ENCODE measurements at places on chromosomes 2 and 18.

GRCh38 chr2:137000811-137001210 lies 235.5 kb downstream of the THSD7B start:
- no peak overlapping the region for H3K27ac ChIP-seq
- H3K36me3 ChIP-seq = no peaks in the 10 kb centered on the region
- no peaks in the 10 kb centered on the region for H3K4me1 ChIP-seq
- no peaks in the 10 kb centered on the region for H3K27me3 ChIP-seq

DNA sequence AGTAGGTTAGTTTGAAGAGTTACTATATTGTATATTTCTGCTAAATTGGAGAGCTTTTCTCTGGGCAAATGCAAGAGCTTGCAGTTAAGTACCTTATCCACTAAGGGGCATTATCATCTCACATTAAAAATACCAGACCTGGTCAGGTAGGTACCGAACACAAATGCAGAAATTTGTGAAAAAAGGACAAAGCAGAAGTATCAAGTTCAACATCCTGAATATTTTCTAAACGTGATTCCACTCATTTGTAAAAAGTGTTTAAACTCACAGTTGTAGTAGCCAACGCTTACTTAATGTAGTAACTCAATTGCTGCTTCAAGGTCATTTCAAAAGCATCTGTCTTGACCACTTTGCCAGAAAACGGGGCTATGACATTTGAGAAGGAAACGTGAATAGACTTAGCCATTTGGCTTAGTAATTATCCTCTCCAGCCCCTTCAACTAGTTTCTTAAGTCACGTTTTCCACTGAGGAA lies 52.1 kb downstream of the CYRIA start:
- H3K36me3 ChIP-seq = no peaks in the 10 kb centered on the region
- no peak overlapping the region for H3K27ac ChIP-seq
- no peak overlapping the region for H3K4me3 ChIP-seq
- no peaks in the 10 kb centered on the region for H3K27me3 ChIP-seq
- H3K4me1 ChIP-seq = no peaks in the 10 kb centered on the region

DNA sequence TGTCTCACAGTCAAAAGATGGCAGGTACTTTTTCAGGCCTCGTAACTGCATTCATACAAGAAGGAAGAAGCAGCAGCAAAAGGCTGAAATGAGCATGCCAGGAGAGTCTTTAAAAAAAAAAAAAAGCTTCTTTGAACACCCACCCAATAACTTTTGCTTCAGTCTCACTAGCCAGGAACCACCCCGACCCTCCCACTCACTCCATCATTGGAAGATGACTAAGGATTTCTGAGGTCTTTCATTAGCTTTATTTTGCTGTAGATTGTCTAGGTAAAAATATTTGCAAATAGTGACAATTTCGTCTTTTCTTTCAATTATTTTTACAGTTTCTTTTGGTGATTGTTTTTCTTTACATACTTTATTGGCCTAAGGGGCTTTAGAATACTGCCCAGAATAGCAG lies 37.9 kb downstream of the RBBP8 start:
- H3K4me1 ChIP-seq = no peaks in the 10 kb centered on the region
- H3K27ac ChIP-seq = no peak overlapping the region
- H3K36me3 ChIP-seq = peaks cover 83% of the 10 kb centered on the region
- no peaks in the 10 kb centered on the region for H3K27me3 ChIP-seq
- DNase-seq = no peak
- H3K4me3 ChIP-seq = no peak overlapping the region

- no peak overlapping the region for H3K4me3 ChIP-seq
- no peaks in the 10 kb centered on the region for H3K27me3 ChIP-seq
- no peaks in the 10 kb centered on the region for H3K4me1 ChIP-seq
- H3K36me3 ChIP-seq = no peaks in the 10 kb centered on the region
Observed at GRCh38 chr2:198191651-198192050, 387.3 kb downstream of the PLCL1 start.

DNA sequence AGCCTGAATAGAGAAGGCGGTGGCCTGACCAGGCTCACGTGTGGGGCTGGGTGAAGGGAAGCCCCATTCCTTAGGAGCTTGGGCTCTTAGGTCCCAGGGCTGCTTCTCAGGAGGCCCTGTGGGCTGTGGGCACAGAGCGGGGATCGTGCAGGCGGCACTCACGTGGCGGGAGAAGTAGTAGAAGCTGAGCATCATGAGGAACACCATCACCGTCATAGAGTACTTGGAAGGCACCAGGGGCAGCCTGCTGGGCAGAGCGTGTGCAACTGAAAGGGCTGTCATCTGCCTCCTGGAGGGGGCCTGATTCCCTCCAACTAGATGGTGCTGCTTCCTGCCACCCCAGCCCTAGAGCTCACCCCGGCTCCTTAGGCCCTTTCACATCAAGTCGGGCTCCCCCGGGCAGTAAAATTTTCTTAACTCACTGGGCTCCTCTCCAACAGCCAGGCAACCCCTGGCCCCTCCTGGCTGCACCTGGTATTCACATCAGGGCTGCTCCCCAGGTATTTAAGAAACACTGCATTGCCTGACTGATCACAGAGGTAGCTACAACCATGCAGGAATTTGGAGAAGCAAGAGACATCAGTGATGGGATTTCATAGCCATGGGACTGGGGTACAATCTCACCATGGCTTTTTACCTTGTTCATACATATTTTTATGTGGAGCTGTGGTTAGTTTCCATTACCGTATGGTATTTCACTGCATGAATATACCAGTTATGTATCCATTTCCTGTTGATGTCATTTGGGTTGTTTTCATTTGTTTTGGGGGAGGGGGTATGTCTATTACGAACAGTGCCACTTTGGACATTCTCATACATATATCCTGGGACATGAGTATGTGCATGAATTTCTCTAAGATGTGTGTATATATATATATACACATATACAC lies 32.9 kb downstream of the CENPO start:
- no peak for DNase-seq
- H3K4me3 ChIP-seq = no peak overlapping the region
- peaks cover 43% of the 10 kb centered on the region for H3K36me3 ChIP-seq
- peaks cover 7% of the 10 kb centered on the region for H3K4me1 ChIP-seq
- H3K27ac ChIP-seq = peak overlapping the region; percentile 35
- H3K27me3 ChIP-seq = no peaks in the 10 kb centered on the region

- DNase-seq = no peak
- H3K27ac ChIP-seq = no peak overlapping the region
- no peaks in the 10 kb centered on the region for H3K36me3 ChIP-seq
- H3K4me1 ChIP-seq = peaks cover 12% of the 10 kb centered on the region
- H3K4me3 ChIP-seq = no peak overlapping the region
Observed at GRCh38 chr2:25109822-25110221, 58.6 kb downstream of the POMC start.

DNA sequence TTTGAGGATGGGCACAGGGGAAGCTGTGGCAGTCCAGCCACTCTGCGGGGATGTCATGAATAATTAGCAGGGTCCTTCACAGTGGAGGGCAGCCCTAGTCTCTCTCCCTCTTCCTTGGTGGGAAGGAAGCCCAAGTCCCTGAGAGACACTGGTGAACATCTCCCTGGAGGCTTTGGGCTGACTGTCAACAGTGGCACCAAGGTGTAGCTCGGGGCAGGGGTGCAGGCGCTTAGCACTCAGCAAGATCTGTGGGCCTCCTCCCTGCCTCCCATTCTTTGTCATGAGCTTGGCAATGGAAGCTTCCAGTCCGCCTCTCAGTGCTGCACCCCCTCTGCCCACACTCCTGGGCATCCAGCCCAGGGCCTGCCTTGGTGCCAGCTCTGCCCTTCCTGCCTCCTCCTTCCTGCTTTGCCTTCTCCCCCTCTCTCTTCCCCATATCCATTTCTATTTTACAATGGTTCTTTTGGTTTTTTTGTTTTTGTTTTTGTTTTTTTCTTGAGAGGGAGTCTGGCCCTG lies 59.4 kb downstream of the STEAP3 start:
- H3K27ac ChIP-seq = no peak overlapping the region
- no peak overlapping the region for H3K4me3 ChIP-seq
- H3K36me3 ChIP-seq = no peaks in the 10 kb centered on the region
- no peaks in the 10 kb centered on the region for H3K27me3 ChIP-seq
- no peak for DNase-seq

DNA sequence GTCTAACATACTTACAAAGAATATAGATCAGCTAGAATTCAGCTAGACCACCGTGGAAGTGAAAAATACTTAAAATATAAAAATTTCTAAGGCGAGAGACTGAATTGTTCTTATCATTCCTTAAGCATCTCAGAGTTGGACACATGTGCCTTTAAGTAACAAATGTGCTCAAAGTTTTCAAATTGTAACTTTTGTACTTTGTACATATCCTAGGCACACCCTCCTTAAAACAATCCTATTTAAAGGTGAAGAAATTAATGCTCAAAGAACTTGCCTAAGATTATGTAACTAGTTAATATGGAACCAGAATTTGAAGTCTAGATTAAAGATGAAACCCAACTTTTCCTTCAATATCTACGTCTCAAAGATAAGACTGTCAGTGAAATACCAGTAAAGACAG lies 74.1 kb downstream of the EML4 start:
- no peak overlapping the region for H3K27ac ChIP-seq
- H3K36me3 ChIP-seq = peaks cover 8% of the 10 kb centered on the region
- no peaks in the 10 kb centered on the region for H3K27me3 ChIP-seq

DNA sequence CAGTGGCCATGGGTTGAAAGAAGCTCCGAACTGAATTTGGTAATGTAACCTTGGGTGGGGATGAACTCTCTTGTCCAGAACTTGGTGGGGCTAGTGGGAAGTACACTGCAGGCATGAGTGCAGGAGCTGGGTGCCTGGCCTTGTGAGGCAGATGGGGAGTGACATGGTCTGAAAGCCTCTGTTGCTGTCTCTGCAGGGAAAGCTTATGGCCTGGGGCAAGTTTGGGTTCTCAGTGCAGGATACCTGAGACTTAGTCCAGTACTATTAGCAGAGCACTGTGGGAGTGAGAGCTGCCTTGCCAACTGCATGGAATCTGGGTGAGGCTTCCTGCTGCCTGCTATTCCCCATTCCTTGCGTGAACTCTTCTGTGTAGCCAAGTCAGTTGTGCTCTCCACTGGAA lies 1620.9 kb upstream of the NXPH2 start:
- H3K4me3 ChIP-seq = no peak overlapping the region
- H3K27ac ChIP-seq = no peak overlapping the region
- H3K36me3 ChIP-seq = no peaks in the 10 kb centered on the region

- no peaks in the 10 kb centered on the region for H3K4me1 ChIP-seq
- DNase-seq = no peak
- no peaks in the 10 kb centered on the region for H3K27me3 ChIP-seq
- H3K36me3 ChIP-seq = peaks cover 95% of the 10 kb centered on the region
- H3K4me3 ChIP-seq = no peak overlapping the region
Observed at GRCh38 chr2:233288663-233289062, 19.0 kb upstream of the SAG start.

- H3K27ac ChIP-seq = peak overlapping the region; percentile 50
- H3K4me3 ChIP-seq = no peak overlapping the region
Observed at GRCh38 chr2:178279142-178279541, 84.8 kb downstream of the OSBPL6 start.

- peaks cover 20% of the 10 kb centered on the region for H3K4me1 ChIP-seq
- no peak overlapping the region for H3K4me3 ChIP-seq
- no peak for DNase-seq
- no peaks in the 10 kb centered on the region for H3K36me3 ChIP-seq
- H3K27ac ChIP-seq = no peak overlapping the region
Observed at GRCh38 chr18:80181642-80182461, 65.5 kb downstream of the PARD6G start.

GRCh38 chr2:179995741-179996515 lies 11.2 kb downstream of the CWC22 start:
- no peaks in the 10 kb centered on the region for H3K4me1 ChIP-seq
- no peaks in the 10 kb centered on the region for H3K27me3 ChIP-seq
- H3K36me3 ChIP-seq = peaks cover 32% of the 10 kb centered on the region
- H3K4me3 ChIP-seq = no peak overlapping the region
- no peak overlapping the region for H3K27ac ChIP-seq

- peaks cover 11% of the 10 kb centered on the region for H3K4me1 ChIP-seq
- peak overlapping the region; percentile 9 for H3K27ac ChIP-seq
- no peaks in the 10 kb centered on the region for H3K27me3 ChIP-seq
- no peak overlapping the region for H3K4me3 ChIP-seq
- DNase-seq = no peak
Observed at GRCh38 chr2:178271629-178272333, 77.5 kb downstream of the OSBPL6 start.

DNA sequence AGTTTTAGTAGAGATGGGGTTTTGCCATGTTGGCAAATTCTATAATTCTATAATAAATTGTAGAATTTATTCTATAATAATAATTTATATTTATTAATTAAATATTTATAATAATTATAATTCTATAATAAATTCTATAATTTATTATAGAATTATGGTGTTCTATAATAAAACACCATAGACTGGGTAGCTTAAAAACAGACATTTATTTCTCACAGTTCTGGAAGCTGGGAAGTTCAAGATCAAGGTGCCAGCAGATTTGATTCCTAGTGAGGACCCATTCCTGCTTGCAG lies 130.9 kb upstream of the PELI1 start:
- DNase-seq = no peak
- H3K36me3 ChIP-seq = no peaks in the 10 kb centered on the region
- no peak overlapping the region for H3K4me3 ChIP-seq
- H3K4me1 ChIP-seq = peaks cover 44% of the 10 kb centered on the region
- H3K27ac ChIP-seq = peak overlapping the region; percentile 97
- no peaks in the 10 kb centered on the region for H3K27me3 ChIP-seq

DNA sequence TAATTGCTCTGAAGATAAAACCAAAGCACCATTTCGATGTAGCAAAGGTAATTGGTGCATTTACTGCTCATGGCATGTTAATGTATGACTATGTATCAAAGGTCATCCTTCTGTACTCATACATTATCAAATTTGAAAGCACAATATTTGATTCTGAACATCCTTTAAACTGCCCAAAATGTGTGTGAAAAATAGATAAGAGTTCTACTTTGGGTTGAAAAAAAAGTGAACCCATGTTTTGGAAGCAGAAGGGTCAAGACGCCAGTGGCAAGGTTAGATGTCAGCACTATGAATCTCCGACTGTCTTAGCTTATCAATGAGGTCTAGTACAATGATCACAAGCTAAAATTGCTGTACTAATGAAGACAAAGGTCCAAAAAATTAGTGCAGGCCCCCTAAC lies 83.1 kb downstream of the LNPK start:
- H3K4me3 ChIP-seq = no peak overlapping the region
- no peaks in the 10 kb centered on the region for H3K4me1 ChIP-seq
- no peak for DNase-seq

GRCh38 chr18:78643981-78644380 lies 335.6 kb upstream of the SALL3 start:
- H3K27ac ChIP-seq = no peak overlapping the region
- H3K4me1 ChIP-seq = no peaks in the 10 kb centered on the region
- no peaks in the 10 kb centered on the region for H3K36me3 ChIP-seq

- H3K27ac ChIP-seq = no peak overlapping the region
- H3K36me3 ChIP-seq = no peaks in the 10 kb centered on the region
- H3K4me1 ChIP-seq = no peaks in the 10 kb centered on the region
- H3K4me3 ChIP-seq = no peak overlapping the region
- no peak for DNase-seq
Observed at GRCh38 chr2:38505779-38506178, 96.9 kb downstream of the HNRNPLL start.
